ENCODE measurements at places on chromosomes 3 and 15.

- peak; percentile 51 for DNase-seq
Observed at GRCh38 chr15:89129123-89129815, 41.0 kb downstream of the ABHD2 start.

GRCh38 chr3:37441689-37442088 is 267.3 kb upstream of the LRRFIP2 start:
- DNase-seq = no peak

GRCh38 chr15:65285291-65286068 is 1.2 kb downstream of the PARP16 start:
- no peak for DNase-seq

- DNase-seq = no peak
Observed at GRCh38 chr15:29116970-29117700, 152.5 kb downstream of the NSMCE3 start.

GRCh38 chr3:55556619-55557537 is 69.8 kb upstream of the WNT5A start:
- DNase-seq = no peak

GRCh38 chr3:24139463-24140412 is 194.7 kb downstream of the NR1D2 start:
- no peak for DNase-seq

- no peak for DNase-seq
Observed at GRCh38 chr3:14323401-14324223, 78.8 kb upstream of the SLC6A6 start.

DNA sequence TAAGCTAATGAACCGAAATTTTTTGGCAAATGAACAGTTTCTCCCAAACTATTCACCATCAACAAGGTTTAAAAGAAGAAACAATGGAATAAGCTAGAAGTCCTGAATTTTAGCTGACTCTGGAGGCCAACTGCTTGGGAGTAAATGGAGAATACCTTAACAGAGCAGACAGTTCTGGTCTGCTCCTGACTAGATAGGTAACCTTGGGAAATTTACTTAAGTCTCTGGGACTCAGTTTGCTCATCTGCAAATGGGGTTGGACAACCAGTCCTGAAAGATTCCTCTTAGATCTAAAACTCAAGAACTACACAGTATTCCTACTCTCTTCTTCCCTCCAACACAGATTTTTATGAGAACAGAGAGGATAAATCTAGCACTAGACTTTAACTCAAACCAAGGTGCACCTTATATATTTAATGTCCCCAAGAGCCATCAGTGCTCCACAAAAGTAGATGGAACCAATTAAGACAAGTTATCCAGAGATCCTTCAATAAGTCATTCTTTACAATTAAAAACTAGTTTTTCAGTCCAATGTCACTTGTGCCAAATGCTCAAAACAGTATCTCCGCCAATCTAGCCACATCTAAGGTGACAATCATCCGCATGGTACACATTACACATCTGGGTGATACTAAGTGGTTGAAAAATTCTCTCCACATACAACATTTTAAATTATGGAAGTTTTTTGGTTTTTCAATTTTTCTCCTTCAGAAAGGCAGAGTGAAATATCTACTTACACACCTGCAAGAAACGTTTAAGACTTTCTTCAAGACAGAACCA is 1.5 kb downstream of the RHOA start:
- no peak for DNase-seq

DNA sequence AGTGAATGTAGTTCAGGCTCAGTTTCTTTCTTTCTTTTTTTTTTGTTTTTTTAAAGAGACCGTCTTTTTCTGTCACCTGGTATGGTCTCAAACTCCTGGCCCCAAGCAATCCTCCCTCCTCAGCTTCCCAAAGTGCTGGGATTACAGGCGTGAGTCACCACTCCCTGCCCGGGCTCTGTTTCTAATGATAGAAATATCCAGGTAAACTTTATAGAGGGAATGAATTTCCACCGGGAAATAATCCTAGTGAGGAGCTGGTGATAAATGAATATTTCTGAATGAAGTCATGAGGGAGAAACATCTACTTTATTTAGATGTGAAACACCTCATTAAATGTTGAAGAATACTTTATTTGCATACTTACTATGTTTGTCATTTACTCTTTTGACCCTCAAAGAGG is 7.2 kb downstream of the RNF13 start:
- DNase-seq = no peak

DNA sequence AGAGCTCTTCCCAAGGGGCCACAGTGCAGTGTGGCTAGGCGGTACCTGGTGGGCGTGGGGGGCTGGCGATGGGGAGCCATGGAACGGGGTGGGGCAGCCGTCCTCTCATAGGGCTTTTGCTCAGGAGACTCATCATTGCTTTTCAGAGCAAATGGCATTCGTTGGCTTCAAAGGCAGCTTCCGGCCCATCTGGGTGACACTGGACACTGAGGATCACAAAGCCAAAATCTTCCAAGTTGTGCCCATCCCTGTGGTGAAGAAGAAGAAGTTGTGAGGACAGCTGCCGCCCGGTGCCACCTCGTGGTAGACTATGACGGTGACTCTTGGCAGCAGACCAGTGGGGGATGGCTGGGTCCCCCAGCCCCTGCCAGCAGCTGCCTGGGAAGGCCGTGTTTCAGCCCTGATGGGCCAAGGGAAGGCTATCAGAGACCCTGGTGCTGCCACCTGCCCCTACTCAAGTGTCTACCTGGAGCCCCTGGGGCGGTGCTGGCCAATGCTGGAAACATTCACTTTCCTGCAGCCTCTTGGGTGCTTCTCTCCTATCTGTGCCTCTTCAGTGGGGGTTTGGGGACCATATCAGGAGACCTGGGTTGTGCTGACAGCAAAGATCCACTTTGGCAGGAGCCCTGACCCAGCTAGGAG is 40.8 kb downstream of the MESD start:
- no peak for DNase-seq

- DNase-seq = no peak
Observed at GRCh38 chr3:150662410-150663200, 41.1 kb downstream of the ERICH6 start.
